Fibroblast of pulmonary artery (primary cell): ENCODE measurements at places on chromosomes 11 and 22.
A peak's percentile ranks its signal among the peaks of the same experiment; 100 is the strongest.

DNA sequence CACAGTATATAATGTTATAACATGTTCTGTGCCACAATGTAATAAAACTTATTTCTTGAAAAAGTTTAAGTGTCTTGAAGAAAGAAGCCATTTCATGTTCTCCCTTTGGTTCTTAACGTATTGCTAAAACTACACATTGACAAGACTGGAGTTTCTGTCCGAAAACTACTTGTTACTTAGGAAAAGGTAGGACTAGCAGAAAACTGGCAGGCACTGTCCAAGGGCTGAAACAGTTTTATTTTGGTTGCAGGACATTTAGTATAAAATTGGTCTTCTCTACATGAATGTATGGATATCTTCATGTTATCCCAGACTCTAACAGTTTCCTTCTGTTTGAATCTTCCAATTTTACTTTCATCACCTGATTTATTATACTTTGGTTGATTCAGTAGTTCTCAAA, 1027.1 kb downstream of the LRRC4C start:
- DNase-seq, result no peak

GRCh38 chr22:46846832-46847355, 84.4 kb downstream of the TBC1D22A start:
- no peak for DNase-seq

- DNase-seq, result peak; percentile 47
Observed at GRCh38 chr11:73478737-73479347, 102.6 kb downstream of the RELT start.

- DNase-seq, result no peak
Observed at GRCh38 chr22:47445212-47445611, 682.8 kb downstream of the TBC1D22A start.

GRCh38 chr11:93500759-93501158, 42.4 kb downstream of the SMCO4 start:
- no peak for DNase-seq

- no peak for DNase-seq
Observed at GRCh38 chr11:28289444-28289843, 181.3 kb downstream of the METTL15 start.

DNA sequence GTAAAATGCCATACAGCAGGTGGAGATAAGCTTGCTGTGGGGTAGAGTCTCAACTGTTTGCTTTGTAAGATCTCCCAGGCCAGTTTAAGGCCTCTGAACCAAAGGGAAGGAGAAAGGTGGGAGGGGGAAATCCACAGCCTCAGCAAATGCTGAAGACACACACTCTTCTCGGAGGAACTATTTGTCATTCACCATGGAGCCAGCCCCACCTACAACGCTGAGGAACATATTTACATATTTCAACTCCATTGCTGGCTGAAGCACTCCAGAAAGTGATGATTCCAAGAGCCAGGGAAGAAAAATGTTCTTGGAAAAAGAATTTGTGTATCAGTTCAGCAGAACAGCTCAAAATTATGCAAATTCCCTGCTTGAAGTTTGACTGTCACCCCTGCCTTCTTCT, 6.5 kb downstream of the TENM4 start:
- no peak for DNase-seq

DNA sequence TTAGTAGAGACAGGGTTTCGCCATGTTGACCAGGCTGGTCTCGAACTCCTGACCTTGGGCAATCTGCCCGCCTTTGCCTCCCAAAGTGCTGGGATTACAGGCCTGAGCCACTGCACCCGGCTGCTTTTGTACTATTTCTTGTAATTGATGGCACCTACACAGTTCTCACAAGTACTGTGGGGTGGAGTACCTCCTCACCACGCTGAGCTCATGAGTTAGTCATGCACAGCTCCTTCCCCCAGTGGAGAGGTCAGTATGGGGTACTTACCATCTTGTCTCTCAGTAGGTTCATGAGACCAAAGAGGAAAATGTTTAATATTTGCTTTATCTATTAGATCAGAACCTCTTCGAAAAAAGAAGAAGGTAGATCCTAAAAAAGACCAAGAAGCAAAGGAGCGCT, 2.1 kb downstream of the MRPL40 start:
- DNase-seq, result no peak

GRCh38 chr22:43317239-43317638, 25.9 kb downstream of the SCUBE1 start:
- DNase-seq, result no peak

- no peak for DNase-seq
Observed at GRCh38 chr11:19436932-19437331, 196.2 kb upstream of the E2F8 start.

DNA sequence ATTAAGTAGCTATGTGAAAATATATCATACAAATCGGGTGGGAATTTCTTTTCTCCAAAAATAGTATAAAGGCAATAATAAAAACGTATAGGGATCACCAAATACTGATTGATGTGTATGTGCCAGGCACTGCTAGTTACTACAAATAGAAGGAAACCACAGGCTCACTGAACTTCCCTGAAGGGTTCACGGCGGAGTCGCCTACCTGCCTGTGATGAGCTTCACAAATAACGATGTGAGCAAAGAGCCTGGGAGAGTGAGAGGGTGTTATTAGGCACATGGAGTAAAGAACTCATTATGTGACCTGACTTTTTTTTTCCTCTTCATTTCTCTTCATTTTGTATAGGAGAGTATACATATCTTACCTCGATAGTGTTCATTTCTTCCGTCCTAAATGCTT, 36.0 kb upstream of the L3MBTL2 start:
- no peak for DNase-seq

DNA sequence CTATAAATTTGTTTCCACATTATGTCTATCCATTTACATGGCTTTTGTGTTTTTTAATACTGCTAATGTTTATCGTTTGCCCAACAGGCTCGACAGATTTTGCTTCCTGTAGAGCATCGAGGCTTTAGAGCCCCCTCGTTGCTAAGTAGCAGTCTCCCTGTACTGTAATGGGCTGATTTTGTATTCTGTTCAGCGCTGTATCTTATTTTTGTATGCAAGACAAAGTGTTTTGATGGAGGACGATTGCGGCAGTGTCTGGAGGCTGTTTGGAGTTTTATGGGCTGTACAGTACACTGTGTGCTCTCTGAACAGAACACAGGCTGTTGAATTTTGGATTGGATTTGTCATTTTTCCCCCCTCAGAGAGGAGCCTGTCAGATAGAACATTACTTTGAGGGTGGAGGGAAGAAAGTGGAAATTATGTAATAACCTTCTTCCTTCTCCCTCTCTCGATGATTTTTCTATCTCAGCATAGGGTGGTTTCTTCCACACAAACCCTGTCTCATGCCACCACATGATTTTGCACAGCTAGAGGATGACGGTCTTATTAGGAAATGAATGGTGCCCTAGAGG, 104.4 kb downstream of the ZBTB16 start:
- DNase-seq, result peak; percentile 61
